ENCODE measurements at places on chromosomes 1 and 21. TPM values are rescaled to one million over a fixed set of nuclear protein-coding genes. Genes with fewer than 3 reads are reported as not detected.

Gene NOS1AP
- total RNA-seq = under 0.01 TPM

Gene C8A
- not detected for total RNA-seq

Gene PGLYRP4
- 0.27 TPM for total RNA-seq

Gene PRUNE1
- total RNA-seq = 22.6 TPM

Gene S100A1
- 0.54 TPM for total RNA-seq

Gene C4BPA
- not detected for total RNA-seq

Gene LCE1E
- not detected for total RNA-seq

Gene NECTIN4
- total RNA-seq = under 0.01 TPM

Gene ACTL8
- under 0.01 TPM for total RNA-seq

DNA sequence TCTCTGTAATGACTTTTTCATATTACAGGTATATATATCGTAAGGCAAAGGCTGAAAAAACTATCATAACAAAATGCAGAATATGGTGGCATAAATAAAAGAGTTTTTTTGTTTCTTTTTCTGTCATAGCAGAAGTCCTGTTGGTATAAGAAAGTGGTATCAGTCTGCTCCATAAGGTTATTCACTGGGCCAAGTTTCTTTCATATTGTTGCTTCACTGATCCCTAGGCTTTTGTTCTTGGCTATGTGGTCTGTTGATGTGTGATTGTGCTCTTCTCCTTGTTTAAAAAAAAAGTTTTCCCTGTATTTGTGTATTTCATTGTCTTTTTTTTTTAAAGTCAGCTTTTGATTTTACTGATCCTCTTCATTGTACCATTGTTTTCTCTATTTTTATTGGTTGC lies 26.0 kb downstream of the PTBP2 start:
- DNase-seq = no peak

GRCh38 chr1:206463137-206463536 lies 7.1 kb upstream of the IKBKE start:
- DNase-seq = no peak

GRCh38 chr21:33401630-33401992 lies 1.6 kb upstream of the IFNGR2 start:
- no peak for DNase-seq

- DNase-seq = no peak
Observed at GRCh38 chr1:28249013-28249865, 10.1 kb upstream of the SESN2 start.

DNA sequence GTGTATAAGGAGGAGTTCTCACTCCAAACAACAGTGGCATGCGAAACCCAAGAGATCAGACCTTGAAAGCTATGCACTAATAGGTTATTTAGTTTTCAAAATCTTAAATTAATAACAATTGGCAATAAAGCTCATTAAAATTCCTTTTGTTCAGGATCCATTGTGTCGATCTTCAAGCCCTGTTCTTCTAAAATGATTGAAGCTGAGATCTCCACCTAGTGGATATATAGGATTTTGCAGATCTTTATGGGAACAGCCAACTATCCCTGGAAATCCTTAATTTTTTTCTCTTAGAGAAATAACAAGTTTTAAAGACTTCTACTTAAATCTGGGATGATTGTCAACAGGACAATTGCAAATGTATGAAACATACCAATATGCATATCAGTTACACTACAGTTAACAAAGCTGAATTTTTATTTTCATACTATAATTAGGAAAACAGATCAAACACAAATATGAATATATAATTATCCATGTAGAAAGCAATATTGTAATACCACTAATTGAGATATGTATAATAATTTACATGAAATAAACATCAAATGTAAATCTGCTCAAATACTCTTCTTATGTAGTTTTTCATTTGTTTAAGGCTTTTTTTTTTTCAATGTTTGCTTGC lies 43.3 kb downstream of the LRRC53 start:
- no peak for DNase-seq

DNA sequence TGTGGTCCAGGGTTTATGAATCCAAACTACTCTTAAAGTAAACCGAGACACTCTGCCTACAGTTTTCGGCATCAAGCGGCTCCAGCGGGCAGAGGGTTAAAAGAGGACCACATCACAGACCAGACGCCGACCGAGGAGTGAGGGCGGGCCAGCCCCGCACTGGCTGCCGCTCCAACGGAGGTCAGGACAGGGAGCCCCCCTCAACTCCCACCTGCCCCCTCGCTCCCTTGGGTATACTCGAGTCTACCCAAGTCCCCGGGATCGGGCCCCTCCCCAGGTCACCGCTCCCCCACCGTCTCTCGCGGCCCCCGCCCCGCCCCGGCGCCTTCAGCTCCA lies 312 bp downstream of the ARNT start:
- no peak for DNase-seq

- DNase-seq = no peak
Observed at GRCh38 chr1:177274687-177275211, 104.0 kb downstream of the BRINP2 start.

DNA sequence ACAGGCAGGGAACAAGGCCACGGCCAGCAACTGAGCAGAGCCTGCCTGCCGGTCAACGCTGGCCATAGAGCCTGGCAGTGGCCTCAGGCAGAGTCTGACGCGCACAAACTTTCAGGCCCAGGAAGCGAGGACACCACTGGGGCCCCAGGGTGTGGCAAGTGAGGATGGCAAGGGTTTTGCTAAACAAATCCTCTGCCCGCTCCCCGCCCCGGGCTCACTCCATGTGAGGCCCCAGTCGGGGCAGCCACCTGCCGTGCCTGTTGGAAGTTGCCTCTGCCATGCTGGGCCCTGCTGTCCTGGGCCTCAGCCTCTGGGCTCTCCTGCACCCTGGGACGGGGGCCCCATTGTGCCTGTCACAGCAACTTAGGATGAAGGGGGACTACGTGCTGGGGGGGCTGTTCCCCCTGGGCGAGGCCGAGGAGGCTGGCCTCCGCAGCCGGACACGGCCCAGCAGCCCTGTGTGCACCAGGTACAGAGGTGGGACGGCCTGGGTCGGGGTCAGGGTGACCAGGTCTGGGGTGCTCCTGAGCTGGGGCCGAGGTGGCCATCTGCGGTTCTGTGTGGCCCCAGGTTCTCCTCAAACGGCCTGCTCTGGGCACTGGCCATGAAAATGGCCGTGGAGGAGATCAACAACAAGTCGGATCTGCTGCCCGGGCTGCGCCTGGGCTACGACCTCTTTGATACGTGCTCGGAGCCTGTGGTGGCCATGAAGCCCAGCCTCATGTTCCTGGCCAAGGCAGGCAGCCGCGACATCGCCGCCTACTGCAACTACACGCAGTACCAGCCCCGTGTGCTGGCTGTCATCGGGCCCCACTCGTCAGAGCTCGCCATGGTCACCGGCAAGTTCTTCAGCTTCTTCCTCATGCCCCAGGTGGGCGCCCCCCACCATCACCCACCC lies at the start of gene TAS1R3:
Gene TAS1R3 (plus strand): TSS at position 213 of the 898 bp plus-strand sequence. CDS start 66 bp downstream, at position 279.
- no peak for DNase-seq

DNA sequence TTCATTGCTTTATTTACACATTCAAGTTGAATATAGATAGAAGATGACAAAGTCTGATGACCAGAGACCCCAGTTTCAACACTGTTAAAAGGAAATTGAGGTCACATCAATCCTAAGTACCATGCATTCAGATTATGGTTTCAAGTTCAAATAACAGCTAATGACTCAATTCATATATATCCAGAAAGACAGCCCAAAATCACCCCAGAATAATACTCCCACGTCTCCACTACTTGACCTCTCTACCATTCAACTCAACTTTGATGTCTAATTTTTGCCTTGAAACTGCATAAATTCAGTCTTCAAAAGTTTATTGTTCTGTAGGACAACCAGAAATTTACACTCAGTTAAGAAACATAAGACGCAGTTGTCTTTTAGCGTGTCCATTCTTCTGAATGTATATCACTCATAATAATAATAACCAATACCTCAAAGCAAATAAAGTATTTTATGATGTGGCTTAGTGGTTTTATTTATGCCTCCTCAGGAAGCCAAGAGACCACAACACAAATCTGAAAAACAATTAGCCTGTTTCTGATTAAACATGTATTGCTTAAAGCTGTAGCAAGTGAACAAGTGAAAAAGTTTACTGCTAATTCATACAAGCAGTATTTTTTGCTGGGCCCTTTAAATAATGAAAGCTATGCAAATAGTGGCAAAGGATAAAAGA lies 569.0 kb downstream of the LTN1 start:
- no peak for DNase-seq

DNA sequence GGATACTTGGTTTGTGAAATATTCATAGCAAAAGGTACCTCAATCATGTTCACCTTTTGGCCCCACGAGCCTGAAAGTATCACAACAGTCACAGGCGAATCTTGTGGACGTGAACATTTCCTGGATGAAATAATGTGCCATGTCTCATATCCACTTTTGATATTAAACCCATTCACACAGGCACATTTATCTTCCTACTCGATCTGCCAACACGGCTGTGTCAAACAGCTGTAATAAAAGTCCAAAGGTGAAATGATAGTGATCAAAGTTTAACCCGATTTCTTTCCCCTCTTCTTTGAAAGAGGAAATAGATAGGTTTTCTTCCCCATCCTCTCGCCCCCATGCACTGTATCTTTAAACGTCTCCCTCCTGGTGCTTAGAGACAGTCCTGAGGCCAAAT lies 191.2 kb upstream of the PROX1 start:
- DNase-seq = no peak

- DNase-seq = no peak
Observed at GRCh38 chr21:38913120-38913892, 107.6 kb downstream of the ETS2 start.

- no peak for DNase-seq
Observed at GRCh38 chr1:172298141-172298540, 122.3 kb upstream of the C1orf105 start.

DNA sequence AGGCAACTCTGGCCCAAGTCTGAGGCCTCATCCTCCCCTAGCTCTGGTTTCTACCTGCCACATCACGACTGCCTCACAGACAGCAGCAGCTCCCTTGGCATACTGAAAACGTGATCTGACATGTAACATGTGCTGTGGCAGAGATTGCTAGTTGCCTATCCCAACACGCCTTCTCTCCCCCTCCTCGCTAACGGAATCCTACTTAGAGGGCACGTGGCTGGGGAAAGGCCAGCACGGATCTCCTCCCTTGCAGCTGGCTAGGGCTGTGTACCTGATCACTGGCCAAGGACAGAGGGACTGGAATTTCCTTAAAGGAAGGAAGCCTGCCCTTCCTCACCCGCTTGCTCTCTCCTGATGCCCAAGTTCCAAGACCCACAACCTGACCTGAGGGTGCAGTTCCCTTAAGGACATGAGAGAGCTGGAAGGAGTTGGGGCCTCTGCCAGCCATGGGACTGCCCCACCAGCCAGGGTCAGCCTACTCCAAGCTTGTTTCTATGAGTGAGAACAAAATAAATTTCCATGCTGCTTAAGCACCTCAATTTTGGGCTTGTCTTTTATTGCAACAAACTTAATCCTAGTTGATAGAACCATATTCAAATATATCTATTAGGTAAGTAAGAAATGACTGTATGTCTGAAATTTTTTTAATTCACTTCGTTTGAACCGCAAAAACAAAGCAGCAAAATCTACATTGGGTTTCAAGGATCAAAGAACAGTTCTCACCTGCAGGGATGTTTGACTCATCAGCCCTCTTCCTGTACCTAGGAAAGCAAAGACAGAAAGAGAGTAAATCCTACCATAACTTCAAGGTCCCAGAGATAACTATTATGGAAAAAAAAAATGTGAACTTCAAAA lies 7.2 kb downstream of the SETD4 start:
- DNase-seq = no peak

GRCh38 chr1:226593541-226593940 lies 45.0 kb downstream of the STUM start:
- DNase-seq = no peak

DNA sequence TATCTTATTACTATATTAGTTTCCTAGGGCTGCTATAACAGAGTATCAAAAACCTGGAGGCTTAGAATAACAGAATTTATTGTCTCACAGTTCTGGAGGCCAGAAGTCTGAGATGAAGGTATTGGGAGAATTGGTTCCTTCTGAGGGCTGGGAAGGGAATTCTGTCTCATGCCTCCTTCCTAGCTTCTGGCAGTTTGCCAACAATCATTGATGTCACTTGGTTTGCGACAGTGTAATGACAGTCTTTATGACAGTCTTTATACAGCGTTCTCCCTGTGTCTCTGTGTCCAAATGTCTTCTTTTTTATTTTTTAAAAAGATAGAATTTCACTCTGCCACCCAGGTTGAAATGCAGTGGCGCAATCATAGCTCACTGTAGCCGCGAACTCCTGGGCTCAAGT lies 15.8 kb upstream of the CENPF start:
- DNase-seq = no peak

DNA sequence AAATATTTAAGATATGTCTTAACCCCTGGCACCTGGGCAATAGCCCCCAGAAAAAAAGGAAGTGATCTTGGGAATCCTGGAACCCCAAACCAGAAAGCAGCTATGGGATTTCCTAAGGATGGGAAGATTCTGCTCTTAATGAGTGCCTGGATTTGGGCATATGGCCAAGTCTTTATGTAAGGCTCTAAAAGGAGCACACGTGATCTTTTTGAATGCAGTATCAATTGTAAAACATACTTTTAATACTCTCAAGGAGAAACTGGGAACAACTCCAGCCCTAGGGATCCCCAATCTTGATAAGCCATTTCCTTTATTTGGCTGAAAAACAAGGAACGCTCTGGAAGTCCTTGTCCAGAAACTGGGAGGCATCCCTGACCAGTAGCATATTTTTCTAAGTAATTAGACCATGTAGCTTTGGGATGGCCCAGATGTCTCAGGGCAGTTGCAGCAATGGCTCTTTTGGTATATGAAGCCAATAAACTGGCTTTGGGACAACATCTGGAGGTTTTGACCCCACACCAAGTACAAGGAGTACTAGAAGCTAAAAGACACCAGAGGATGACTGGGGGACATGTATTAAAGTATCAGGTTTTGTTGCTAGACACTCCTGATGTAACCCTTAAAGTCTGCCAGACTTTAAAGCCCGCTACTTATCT lies 80.9 kb upstream of the KIAA0040 start:
- DNase-seq = no peak

DNA sequence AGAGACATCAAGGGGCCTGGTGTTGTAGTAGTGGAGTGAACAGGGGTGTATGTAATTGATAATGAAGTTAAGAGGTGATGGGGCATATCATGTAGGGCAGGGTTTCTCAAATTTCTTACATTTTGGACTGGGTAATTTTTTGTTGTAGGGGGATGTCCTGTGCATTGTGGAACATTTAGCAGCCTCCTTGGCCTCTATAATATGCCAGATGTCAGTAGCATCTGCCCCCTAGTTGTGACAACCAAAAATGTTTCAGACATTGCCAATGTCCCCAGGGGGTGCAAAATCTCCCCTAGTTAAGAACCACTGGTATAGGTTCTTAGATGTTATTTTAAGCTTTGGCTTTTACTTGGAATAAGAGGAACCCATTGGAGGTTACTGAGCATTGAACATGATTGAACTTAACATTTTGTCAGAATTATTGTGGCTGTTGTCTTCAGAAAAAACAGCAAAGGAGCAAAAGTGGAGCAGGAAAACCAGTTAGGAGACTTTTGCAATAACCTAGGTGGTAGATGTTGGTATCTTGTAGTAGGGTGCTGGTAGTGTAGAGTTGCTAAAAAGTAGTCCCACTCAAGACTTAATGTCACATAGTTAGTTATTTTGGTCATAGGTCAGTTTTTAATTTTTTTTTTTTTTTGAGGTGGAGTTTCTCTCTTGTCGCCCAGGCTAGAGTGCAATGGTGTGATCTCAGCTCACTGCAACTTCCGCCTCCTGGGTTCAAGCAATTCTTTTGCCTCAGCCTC lies 6.2 kb downstream of the ZNF326 start:
- DNase-seq = peak; percentile 14

GRCh38 chr1:196450143-196451095 lies 157.8 kb downstream of the KCNT2 start:
- DNase-seq = no peak

- no peak for DNase-seq
Observed at GRCh38 chr1:78651241-78651640, 1.6 kb downstream of the IFI44 start.

GRCh38 chr21:26918323-26919079 lies 48.4 kb downstream of the ADAMTS5 start:
- no peak for DNase-seq

GRCh38 chr1:59013276-59013927 lies 229.6 kb upstream of the JUN start:
- DNase-seq = no peak

All from hematopoietic multipotent progenitor cell (in vitro differentiated cells).